ENCODE measurements at places on chromosomes 7 and 10. TPM values are rescaled to one million over a fixed set of nuclear protein-coding genes. Genes with fewer than 3 reads are reported as not detected.

Gene NPC1L1
- total RNA-seq = 0.29 TPM

Gene VWC2
- total RNA-seq = not detected

Gene AKR1C1
- 593 TPM for total RNA-seq

Gene NUTM2D
- 2.1 TPM for total RNA-seq

Gene SPDYE11
- not detected for total RNA-seq

Gene MYL10
- not detected for total RNA-seq

Gene LIPK
- not detected for total RNA-seq

Gene CDHR1
- total RNA-seq = 0.35 TPM

Gene COL1A2
- 401 TPM for total RNA-seq
